ENCODE measurements at places on chromosomes 6 and 20.

GRCh38 chr20:49843770-49844380 is 31.2 kb downstream of the SLC9A8 start:
- no peak for DNase-seq

- no peak for DNase-seq
These were observed 42.4 kb upstream of the EMILIN3 start for GRCh38 chr20:41408986-41409385.

DNA sequence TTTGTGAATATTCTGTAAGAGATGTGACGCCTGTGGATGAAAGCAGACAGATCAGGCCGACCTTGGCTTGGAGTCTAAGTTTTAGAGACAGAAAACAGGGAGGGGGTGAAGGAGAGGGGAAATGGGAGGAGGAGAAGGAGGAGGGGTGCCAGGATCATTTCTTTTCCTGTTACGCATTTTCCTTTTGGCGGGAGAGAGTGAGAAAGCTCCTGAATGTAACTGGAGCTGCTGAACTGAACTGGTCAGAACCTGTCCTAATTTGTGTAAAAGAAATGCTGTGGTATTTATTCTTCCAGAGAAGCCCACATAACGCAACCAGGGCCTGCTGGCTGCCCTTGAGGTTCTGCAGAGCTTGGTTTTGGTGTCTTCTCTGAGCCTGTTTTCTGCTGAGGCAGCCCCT is 41.9 kb downstream of the UTRN start:
- no peak for DNase-seq

- DNase-seq, result no peak
These were observed 1115.6 kb upstream of the CITED2 start for GRCh38 chr6:140490081-140490480.

- no peak for DNase-seq
These were observed 38.0 kb downstream of the SCP2D1 start for GRCh38 chr20:18851629-18852028.

- DNase-seq, result peak; percentile 73
These were observed 1.4 kb upstream of the HIVEP1 start for GRCh38 chr6:12010635-12011275.

DNA sequence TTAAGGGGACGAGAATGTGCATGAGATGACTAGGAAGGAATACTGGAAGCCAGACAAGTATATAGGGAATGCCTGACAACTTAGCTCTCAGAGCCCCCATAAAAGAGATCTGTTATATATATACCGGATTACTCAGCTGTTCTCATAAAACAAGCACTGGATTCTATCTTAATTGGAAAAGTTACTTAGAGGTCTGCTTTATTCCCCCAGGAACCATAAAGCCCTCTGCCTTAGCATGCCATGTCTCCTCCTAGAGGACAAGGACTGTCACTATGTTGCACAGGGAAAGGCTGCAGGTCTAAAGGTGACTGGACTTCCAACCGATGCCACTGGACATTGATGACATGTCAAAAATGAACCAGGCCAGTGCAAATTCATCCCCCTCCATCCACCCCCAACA is 6.4 kb downstream of the EXOC2 start:
- no peak for DNase-seq

DNA sequence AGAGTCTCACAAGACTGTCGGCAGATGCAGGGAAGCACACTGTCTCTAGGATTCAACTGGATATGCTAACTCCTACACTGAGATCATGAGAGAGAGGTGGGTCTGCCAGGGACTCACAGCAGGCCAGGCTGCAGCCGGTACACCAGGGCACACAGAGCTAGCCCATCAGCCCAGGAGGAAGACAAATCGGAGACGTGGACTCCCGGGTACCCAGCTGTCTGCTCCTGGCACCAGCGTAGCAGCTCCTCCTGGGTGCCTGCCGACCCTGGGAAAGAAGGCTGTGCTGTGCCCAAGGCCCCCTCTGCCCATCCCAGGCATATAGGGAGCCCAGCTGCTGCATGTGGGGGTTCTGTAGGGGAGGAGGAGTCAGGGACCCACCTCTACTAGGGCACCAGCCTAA is 7.0 kb downstream of the MICAL1 start:
- no peak for DNase-seq

- no peak for DNase-seq
These were observed 47.8 kb downstream of the MAFB start for GRCh38 chr20:40641202-40641601.

- DNase-seq, result no peak
These were observed 623.9 kb downstream of the DOK5 start for GRCh38 chr20:55099251-55099650.

- DNase-seq, result no peak
These were observed 46.3 kb upstream of the FOXA2 start for GRCh38 chr20:22630701-22631100.

- peak; percentile 56 for DNase-seq
These were observed 105.3 kb upstream of the BMP5 start for GRCh38 chr6:55980627-55981211.

DNA sequence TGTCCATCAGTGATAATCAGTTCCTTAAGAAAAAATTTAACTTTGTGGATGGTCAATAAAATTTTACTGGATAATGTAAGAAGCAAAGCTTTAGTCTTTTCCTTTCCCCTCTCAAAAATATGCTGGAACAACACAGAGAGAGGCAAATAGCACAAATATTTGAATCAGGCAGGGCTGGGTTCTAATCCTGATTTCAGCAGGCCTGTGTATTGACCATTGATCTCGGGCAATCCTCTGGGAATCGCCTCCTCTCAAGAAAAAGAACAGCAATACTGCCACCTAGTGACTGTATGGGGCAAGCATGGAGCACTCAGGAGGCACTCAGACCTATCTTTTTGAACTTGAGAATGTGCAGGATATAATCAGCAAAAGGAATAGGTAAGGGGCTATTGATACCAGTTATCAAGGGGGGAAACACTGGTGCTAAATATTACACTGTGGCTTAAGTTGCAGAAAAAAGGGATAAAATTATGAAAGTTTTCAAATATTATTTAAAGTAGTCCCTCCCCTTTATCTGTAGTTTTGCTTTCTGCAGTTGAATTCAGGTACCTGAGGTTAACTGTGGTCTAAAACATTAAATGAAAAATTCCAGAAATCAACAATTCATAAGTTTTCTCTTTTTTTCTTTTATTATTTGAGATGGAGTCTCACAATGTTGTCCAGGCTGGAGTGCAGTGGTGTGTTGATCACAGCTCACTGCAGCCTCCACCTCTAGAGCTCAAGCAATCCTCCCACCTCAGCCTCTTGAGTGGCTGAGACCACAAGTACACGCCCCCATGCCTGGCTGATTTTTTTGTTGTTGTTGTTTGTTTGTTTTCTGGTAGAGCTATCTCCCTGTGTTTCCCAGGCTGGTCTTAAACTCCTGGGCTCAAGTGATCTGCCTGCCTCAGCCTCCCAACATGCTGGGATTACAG is 91.8 kb upstream of the NHSL1 start:
- DNase-seq, result peak; percentile 70

DNA sequence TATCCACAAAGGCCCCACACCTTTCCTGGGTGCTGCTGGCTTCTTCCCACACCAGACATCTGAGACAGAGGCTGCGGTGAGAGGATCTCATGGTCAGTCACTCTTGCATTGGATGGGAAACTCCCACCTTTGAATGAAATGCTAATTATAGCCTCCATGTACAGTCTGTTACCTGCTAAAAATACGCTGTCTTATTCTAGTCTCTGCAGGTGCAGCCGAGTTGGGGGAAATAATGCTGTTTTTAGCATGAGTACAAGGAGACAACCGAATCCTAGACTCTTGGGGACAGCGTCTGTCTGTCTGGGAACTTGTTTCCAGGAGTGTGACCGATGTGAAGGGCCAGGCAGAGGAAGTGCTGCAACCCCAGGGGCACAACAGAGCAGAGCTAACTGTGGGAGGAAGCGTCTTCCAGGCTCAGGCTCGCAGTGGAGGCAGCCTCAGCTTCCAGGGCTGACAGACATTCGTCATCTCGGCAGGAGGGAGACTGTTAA is 286.2 kb downstream of the PREX1 start:
- DNase-seq, result no peak
